Body of pancreas (tissue), 4 donors: ENCODE measurements at places on chromosomes 4 and X. TPM values are rescaled to one million over a fixed set of nuclear protein-coding genes. Genes with fewer than 3 reads are reported as not detected.

The PDGFRA gene
- total RNA-seq = 56.0 TPM

The TRPC3 gene
- total RNA-seq = not detected

The KIT gene
- total RNA-seq = 4.0 TPM

The FRMPD4 gene
- total RNA-seq = 0.26 TPM

The SH3RF1 gene
- total RNA-seq = 17.1 TPM

The PRRG1 gene
- total RNA-seq = 3.9 TPM

The ACOT9 gene
- total RNA-seq = 6.3 TPM

The GRIA3 gene
- total RNA-seq = 0.52 TPM

The OPHN1 gene
- total RNA-seq = 4.3 TPM

DNA sequence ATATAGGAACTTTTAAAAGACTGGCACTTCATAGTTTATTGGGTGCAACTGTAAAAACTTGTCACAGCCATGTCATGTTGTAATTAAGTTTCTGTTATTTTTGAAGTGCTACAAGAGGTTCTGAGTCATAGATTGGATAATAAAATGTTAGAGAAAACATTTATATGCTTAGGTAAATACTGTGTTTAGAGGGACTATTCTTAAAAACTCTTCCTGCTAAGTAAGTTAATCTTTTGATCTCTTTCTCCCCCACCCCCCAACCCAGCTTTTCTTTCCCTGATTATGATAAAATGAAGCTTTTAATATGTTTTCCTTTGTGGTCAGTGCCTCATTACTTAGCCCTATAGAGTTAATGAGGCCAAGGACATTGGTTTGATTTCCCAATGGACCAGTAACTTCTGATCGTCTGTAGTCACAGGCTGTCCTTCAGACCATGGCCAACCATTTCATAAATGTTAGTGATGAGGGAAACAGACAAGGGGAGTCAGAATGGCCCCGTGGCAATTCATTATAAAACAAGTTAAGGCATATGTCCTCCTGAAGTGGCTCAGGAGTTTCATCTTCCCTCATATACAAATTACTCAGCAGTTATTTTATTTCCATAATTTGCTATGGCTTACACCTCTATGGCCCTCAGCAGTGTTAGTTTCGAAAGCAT, 3.9 kb upstream of the PDLIM5 start:
- no peaks in the 10 kb centered on the region for H3K36me3 ChIP-seq
- no peaks in the 10 kb centered on the region for H3K27me3 ChIP-seq
- H3K27ac ChIP-seq = no peak overlapping the region
- DNase-seq = no peak
- H3K4me1 ChIP-seq = peaks cover 24% of the 10 kb centered on the region

DNA sequence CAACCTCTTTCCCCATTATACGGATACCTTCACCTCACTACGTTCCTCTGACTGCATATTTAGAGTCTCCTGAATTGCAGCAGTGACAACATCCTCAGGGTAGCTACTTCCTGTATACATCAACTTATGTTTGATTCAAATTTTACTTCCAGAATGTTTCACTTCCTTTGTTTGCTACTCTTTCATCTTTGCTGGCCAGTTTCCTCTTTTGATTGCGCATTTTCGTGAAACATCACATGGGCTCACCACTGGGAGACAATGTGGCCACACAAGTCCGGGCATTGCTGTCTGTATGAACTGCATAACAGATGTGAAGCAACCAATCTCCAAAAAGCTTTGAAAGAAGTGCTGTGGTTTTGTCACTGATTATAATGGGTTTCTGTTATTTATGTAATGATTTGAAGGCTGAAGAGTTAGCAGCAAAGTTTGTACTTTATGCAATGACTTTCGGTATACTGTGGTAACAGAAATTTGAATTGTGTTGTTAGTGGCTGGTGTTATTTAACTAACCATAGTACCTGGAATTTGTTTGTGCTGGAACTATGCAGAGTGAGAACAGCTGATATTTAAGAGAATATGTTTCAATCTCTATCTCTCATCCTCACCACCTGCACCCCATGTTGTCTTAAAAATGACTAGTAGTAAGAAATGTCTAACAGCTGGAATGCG, 7.4 kb downstream of the SNCA start:
- H3K4me3 ChIP-seq = no peak overlapping the region
- H3K27me3 ChIP-seq = no peaks in the 10 kb centered on the region
- no peak for DNase-seq

DNA sequence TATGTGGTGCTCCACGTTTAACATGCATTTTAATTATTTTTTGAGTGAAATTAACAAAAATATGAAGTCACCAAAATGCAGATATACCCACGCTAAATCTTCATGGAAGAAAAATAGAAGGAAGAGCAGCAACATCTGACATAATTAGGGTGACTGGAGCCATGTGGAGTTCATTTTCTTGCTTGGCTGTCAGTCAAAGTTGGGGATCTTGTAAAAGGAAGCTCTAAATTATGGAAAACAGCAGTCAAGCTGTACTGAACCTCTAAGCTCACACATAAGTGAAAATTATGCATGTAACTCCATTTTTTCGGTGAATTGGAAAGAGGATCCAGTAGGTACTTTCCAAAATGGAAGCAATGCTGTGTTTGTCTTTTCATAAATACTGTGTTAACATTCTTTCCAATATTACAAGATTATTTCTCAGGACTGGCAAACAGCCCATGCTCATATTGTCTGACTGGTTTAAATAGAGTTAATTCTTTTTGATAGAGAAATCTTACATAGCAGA, 9.7 kb upstream of the PDGFC start:
- no peaks in the 10 kb centered on the region for H3K27me3 ChIP-seq
- no peaks in the 10 kb centered on the region for H3K36me3 ChIP-seq
- H3K27ac ChIP-seq = no peak overlapping the region
- peaks cover 6% of the 10 kb centered on the region for H3K4me1 ChIP-seq
- H3K4me3 ChIP-seq = no peak overlapping the region
- DNase-seq = no peak

- DNase-seq = peak; percentile 82
- H3K4me1 ChIP-seq = peaks cover 5% of the 10 kb centered on the region
- no peaks in the 10 kb centered on the region for H3K36me3 ChIP-seq
- H3K27me3 ChIP-seq = no peaks in the 10 kb centered on the region
- H3K27ac ChIP-seq = no peak overlapping the region
These were observed 10.1 kb upstream of the ADH1A start for GRCh38 chr4:99300934-99301333.

GRCh38 chrX:57822818-57823217, 87.4 kb downstream of the ZXDA start:
- H3K4me1 ChIP-seq = no peaks in the 10 kb centered on the region
- no peaks in the 10 kb centered on the region for H3K36me3 ChIP-seq
- DNase-seq = peak; percentile 13
- no peak overlapping the region for H3K27ac ChIP-seq
- H3K27me3 ChIP-seq = no peaks in the 10 kb centered on the region

DNA sequence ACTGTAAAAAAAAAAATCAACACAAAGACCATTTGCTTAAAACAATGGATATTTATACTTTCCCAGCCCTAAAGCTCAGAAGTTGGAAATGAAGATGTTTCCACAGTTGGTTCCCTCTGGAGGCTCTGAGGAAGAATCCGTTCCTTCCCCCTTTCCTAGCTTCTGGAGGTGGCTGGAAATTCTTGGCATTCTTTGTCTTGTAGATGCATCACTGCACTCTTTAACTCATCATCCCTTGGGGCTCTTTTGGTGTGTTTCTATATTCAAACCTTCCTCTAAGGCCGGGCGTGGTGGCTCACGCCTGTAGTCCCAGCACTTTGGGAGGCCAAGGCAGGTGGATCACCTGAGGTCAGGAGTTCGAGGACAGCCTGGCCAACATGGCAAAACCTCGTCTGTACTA, 78.7 kb downstream of the VCX3A start:
- no peaks in the 10 kb centered on the region for H3K36me3 ChIP-seq
- no peak overlapping the region for H3K4me3 ChIP-seq
- H3K27ac ChIP-seq = no peak overlapping the region
- no peaks in the 10 kb centered on the region for H3K27me3 ChIP-seq
- no peak for DNase-seq

DNA sequence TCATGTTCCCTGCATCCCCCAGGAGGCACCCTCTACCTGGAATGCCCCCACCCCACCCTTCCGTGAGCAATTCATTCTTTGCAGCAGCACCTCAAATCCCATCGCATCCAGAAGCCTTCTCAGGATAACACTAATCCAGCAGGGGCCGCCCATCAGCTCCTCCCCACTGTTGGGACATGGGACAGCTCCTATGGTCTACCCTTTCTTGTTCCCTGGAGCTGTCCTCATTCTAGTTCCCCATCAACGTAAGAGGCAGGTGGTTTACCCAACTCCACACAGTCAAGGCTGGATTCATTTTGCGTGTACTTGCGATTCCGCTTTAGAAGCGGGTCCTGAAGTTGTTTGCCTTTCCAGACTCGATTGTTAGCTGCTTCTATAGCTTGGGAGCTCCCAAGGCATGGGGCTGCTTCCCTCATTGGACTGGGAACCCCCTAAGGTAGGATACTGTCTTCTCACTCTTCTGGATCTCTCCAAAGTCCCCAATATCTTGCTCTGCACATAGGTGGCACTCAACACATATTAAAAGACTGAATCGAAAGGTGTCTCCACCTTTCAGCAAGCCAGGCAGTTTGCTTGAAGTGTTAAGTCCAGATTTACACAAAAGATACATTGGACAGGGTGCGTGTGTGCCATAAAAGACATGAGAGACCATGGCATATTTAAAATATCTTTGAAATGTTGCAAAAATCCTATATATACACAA, 942 bp upstream of the APLN start:
- no peaks in the 10 kb centered on the region for H3K27me3 ChIP-seq
- H3K36me3 ChIP-seq = no peaks in the 10 kb centered on the region
- H3K4me1 ChIP-seq = peaks cover 14% of the 10 kb centered on the region
- no peak for DNase-seq
- no peak overlapping the region for H3K27ac ChIP-seq

- H3K4me3 ChIP-seq = no peak overlapping the region
- no peak overlapping the region for H3K27ac ChIP-seq
- H3K4me1 ChIP-seq = peaks cover 33% of the 10 kb centered on the region
- peaks cover 15% of the 10 kb centered on the region for H3K36me3 ChIP-seq
- no peak for DNase-seq
These were observed 2.2 kb downstream of the SRP72 start for GRCh38 chr4:56469489-56470210.

- H3K36me3 ChIP-seq = no peaks in the 10 kb centered on the region
- H3K27me3 ChIP-seq = no peaks in the 10 kb centered on the region
- no peak overlapping the region for H3K27ac ChIP-seq
These were observed 33.7 kb downstream of the NHSL2 start for GRCh38 chrX:71944369-71944768.

DNA sequence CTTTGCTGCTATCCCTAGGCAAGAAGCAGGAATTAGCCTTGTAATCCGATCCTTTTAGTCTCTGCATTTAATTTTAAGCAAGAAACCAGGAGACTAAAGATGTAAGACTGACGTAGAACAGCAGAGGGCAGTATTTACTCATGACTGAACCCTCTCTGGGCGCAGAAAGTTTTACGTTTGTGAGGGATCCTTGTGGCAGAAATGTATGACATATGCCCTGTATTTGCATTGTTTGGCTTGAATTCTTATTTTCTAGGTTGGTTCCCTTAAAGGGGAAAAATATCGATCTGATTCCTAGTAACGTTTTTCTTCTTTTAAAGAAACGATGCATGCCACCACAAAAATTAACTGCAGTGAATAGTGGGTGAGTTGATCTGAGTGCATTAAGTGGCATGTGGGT, 1.3 kb upstream of the FAT4 start:
- H3K27me3 ChIP-seq = no peaks in the 10 kb centered on the region
- H3K4me3 ChIP-seq = no peak overlapping the region
- no peak overlapping the region for H3K27ac ChIP-seq
- no peak for DNase-seq

DNA sequence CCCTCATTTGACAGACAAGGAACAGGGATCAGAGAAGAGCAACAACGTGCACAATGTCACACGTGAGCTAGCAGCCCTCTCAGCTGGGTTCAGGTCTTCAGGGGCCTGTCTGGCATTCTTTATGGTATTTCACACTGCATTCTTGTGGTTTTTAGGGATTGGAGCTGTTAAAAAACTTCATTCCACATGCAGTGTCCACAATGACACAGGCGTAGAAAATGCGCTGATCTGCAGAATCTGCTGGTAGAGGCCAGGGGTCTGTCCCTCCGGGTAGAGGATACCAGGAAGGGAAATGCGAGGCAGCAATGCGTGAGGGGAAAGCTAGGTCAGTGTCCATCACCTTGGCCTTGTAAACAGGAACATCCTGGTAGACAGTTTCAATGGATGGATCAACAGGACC, 36.6 kb downstream of the MAP7D3 start:
- peak; percentile 32 for DNase-seq
- H3K36me3 ChIP-seq = no peaks in the 10 kb centered on the region
- no peak overlapping the region for H3K27ac ChIP-seq
- no peaks in the 10 kb centered on the region for H3K27me3 ChIP-seq

DNA sequence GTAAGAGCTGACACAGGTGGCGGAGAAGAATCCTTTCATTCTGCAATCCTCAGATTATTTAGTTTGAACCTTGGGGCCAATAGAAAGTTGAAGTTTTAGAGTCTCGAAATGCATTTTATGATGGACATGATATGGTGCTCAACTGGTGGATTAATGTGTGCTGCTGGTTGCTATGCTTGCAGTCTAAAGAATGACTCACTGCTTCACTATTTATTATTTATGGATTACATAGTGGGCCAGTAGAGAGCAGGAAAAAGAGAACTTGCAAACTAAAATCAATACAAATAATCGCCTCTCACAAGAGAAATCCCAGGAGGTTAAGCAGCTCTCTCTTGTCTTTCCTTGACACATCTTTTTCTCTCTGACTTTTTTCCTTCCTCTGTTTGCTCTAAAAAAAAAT, 2326.8 kb upstream of the AGA start:
- H3K4me3 ChIP-seq = no peak overlapping the region
- H3K4me1 ChIP-seq = no peaks in the 10 kb centered on the region
- no peak for DNase-seq
- H3K27me3 ChIP-seq = no peaks in the 10 kb centered on the region
- no peak overlapping the region for H3K27ac ChIP-seq

DNA sequence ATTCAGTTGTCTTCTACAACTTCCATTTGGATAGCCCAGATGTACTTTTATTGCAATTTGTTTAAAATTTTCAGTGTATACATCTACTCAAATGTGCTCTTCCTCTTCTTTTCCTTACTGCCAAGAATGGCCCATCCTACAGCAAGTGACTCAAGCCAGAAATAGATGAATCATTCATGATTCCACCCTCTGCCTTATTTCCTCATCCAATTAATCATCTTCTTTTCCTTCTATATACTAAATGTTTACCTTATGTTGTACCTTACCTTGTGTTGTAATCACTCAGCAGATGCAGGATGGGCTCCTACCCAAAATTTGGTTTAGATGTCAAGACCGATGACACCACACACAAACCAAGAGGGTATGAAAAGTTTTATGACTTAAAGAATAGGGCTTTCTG, 437.8 kb downstream of the GRXCR1 start:
- no peak overlapping the region for H3K27ac ChIP-seq
- H3K4me1 ChIP-seq = no peaks in the 10 kb centered on the region
- no peak overlapping the region for H3K4me3 ChIP-seq

- no peak for DNase-seq
- H3K36me3 ChIP-seq = no peaks in the 10 kb centered on the region
These were observed 1.6 kb downstream of the FBXO8 start for GRCh38 chr4:174281901-174282300.

DNA sequence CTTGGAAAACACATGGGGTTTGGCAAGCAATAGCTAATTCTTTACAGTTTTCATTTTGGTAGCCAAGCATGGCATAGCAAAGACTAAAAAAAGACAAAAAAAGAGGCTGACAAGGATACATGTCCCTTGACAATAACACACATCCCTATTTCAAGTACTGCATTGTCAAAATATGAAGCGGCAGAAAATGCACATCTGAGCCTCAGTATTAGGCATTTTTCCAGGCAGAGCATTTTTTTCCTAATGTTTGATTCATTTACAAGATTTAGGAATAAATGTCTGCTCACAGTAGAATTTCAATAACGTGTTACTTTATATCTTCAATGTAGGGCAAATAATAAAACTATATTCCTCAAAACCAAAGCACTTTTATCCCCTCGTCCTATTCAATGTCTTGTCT, 216.3 kb upstream of the PCDH18 start:
- H3K36me3 ChIP-seq = no peaks in the 10 kb centered on the region
- DNase-seq = no peak
- no peaks in the 10 kb centered on the region for H3K27me3 ChIP-seq
- H3K4me1 ChIP-seq = no peaks in the 10 kb centered on the region
